ENCODE measurements at places on chromosomes 3 and 15. TPM values are rescaled to one million over a fixed set of nuclear protein-coding genes. Genes with fewer than 3 reads are reported as not detected.

SMCO1 gene
- polyA plus RNA-seq, result not detected

ATP13A4 gene
- 0.30 TPM for polyA plus RNA-seq

POC1A gene
- polyA plus RNA-seq, result 1.3 TPM

ABHD17C gene
- 5.6 TPM for polyA plus RNA-seq

LHFPL4 gene
- not detected for polyA plus RNA-seq

ISLR2 gene
- polyA plus RNA-seq, result 0.27 TPM

ATP8B4 gene
- 11.3 TPM for polyA plus RNA-seq

ZNF710 gene
- 10.4 TPM for polyA plus RNA-seq

CRYGS gene
- polyA plus RNA-seq, result 1.6 TPM

IGF2BP2 gene
- polyA plus RNA-seq, result 4.6 TPM

P2RY1 gene
- polyA plus RNA-seq, result 4.1 TPM

ATP2C1 gene
- 27.3 TPM for polyA plus RNA-seq

CPLX3 gene
- polyA plus RNA-seq, result not detected

KCNAB1 gene
- polyA plus RNA-seq, result 3.5 TPM

DPPA2 gene
- not detected for polyA plus RNA-seq

CLRN1 gene
- polyA plus RNA-seq, result not detected

HTR3E gene
- polyA plus RNA-seq, result not detected

GOLGA8J gene
- polyA plus RNA-seq, result not detected

IQCF5 gene
- not detected for polyA plus RNA-seq

MUSTN1 gene
- polyA plus RNA-seq, result 12.1 TPM

ROBO1 gene
- 17.9 TPM for polyA plus RNA-seq

GOLGA6L7 gene
- polyA plus RNA-seq, result not detected

DPPA4 gene
- polyA plus RNA-seq, result 0.08 TPM
